ENCODE measurements at places on chromosomes 16 and 17.
A peak's percentile ranks its signal among the peaks of the same experiment; 100 is the strongest.

GRCh38 chr17:32909787-32910369 lies 18.1 kb upstream of the TMEM98 start:
- DNase-seq = peak; percentile 57

DNA sequence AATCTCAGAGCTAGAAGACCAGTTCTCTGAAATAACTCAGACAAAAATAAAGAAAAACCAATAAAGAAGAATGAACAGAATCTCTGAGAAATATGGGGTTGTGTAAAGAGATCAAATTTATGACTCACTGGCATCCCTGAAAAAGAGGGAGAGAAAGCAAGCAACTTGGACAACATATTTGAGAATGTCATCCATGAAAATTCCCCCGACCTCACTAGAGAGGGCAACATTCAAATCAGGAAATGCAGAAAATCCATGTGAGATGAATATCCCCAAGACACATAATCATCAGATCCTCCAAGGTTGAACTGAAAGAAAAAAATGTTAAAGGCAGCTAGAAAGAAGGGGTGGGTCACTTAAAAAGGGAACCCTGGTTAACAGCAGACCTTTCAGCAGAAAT lies 32.1 kb downstream of the TANC2 start:
- no peak for DNase-seq

DNA sequence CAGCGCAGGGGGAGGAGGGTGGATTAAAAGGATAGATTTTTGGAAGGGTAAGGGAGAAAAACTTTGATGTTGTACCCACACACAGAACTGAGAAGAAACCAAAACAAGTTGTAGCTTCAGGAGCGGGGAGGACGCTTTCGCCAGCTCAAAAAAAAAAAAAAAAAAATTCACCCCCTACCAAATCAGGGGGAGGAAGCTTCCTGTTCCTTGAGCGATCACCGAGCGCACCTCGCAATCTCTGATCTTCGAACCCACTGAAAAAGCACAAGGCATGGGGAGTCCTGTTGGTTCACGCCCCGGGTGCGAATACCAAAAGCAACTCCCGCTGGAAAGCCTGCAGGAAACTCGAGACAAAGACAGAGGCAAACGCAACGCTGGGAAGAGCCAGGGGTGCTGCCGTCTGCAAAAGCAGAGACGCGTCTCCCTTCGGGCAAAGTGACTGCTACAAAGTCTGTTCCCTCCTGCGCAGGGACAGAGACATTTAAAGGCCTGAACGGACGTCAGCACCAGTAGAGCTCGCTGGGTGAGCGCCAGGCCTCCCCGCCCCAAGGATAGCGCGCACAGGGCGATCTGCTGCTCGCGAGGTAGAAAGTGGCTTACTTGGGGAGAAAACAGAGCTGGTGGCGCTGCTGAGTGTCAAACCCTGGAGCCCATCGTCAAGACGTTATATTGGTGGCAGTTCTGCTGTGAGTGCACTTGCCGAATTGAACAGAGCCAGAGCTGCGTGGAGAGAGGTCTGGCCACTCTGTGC lies 190.4 kb downstream of the USP22 start:
- DNase-seq = no peak

- no peak for DNase-seq
Measured at GRCh38 chr17:42291129-42291528, 2.8 kb downstream of the STAT5A start.

- DNase-seq = no peak
Measured at GRCh38 chr16:2277466-2278271, 9.7 kb upstream of the RNPS1 start.

DNA sequence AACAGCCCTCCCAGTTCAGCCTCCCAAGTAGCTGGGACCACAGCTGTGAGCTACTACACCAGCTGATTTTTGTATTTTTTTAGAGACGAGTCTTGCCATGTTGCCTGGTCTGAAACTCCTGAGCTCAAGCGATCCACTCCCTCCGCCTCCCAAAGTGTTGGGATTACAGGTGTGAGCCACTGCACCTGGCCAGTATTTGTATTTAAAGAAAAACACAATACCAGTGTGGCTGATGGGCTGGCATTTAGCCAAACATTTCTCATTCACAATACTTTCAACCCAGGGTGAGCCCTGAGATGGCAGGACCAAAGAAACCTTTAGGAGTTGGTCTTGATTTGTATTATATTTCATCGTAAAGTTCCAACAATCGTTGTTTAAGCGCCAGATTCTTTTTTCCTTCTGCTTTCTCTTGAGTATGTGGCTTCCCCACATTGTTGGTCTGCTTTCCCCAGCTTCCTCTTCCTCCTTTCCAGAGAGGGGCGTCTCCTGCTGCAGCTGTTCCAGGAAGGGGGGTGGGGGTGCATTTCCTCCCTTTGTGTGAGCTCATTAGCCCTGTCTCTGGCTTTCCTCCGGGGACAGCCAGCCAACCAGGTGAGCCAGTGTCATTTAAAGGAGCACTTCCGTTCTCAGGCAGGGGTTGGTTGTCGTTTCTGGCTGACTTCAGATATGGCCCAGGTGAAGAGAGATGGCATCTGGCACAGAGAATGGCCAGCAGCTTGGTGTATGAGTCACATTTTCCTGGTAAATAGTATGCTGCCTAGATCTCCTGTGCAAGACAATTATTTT lies 79.9 kb downstream of the GPRC5B start:
- DNase-seq = peak; percentile 40

DNA sequence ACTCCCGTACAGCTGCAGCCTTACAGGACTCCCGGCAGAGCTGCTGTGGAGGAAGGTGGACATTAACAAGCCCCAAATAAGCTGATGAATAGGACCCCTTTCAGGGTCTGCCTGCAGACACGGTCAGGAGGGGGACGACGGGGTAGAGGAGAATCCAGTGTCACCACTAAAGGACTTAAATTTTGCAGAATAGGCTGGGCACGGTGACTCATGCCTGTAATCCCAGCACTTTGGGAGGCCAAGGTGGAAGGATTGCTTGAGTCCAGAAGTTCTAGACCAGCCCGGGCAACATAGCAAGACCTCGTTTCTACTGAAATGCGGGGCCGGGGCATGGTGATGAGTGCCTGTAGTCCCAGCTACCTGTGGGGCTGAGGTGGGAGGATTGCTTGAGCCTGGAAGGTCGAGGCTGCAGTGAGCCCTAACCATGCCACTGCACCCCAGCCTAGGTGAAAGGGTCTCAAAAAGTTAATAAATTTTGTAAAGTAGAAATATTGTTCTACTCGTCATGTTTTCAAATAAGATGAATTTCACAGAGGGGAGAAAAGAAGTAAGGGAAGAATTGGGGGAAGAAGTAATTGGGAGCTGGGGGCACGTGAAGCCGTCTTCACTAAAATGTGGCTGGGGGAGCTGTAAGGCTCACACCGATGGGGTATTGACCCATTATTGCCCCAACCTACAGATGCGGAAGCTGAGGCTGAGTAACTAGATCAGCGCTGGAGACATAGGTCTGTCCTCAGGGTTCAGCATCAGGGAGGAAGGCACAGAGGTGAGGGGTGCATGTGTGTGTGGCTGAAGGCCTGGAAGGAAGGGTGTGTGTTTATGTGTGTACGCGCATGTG lies 4.7 kb downstream of the LITAFD start:
- DNase-seq = no peak

GRCh38 chr16:31002250-31002700 lies 8.2 kb downstream of the STX1B start:
- no peak for DNase-seq

GRCh38 chr17:74464730-74465377 lies 1.6 kb upstream of the CD300A start:
- peak; percentile 23 for DNase-seq

DNA sequence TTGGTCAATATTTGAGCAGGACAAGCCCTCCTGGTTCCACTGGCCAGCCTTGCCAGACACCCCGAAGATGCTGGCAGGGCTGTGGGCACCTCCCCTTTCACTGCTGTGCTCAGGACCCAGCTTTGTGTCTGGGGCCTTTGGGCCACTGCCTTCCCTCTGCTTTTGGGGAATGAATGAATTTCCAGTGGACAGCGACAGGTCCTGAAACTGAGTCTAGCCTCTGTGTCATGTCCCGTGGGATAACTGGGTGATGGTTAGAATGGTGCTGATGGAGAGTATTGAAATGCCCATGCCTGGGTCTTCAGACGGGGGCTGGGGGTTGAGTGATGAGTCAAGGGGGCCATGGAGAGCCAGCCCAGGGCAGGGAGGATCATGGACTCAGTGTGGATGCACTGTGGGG lies 135.8 kb downstream of the FOXL1 start:
- DNase-seq = no peak

DNA sequence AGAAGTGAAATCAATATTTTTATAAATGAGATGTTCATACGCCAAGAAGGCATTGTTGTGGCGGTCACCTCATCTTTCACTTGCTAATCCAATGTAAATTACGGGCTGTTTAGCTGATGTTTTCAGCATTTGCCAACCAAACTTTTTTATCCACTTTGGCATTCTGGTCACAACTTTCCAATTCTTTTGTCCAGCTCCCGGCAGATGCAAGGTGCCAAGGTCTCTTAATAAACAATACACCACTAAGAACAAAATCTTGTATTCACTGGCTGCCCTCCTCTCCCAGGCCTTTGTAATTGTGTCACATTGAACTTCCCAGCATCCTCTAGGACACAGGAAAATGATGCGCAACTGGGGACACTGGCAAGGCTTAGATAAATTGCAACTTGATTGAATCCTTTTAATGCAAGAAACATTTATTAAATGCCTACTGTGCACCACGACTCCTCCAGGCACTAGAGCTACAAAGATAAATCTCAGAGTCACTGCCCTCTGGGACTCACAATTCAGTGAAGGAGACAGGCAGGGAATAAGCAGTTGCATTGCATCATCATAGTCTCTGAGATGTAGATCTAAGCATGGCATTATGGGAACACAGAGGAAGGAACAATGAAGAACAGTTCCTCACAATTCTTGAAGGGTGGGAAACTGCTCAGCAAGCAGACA lies 165.4 kb upstream of the C16orf82 start:
- no peak for DNase-seq

GRCh38 chr16:47136099-47136842 lies 7.5 kb downstream of the NETO2 start:
- peak; percentile 22 for DNase-seq

GRCh38 chr16:25140459-25140858 lies 28.9 kb downstream of the LCMT1 start:
- no peak for DNase-seq

GRCh38 chr17:81165246-81166032 lies at the start of gene PVALEF:
TSS of gene PVALEF (plus strand) at chr17:81165507. CDS start at chr17:81181227, 15,720 bp downstream.
- no peak for DNase-seq

GRCh38 chr16:66900721-66901441 lies 17.8 kb downstream of the CDH16 start:
- DNase-seq = no peak
